Cerebellum (tissue), 4 donors: ENCODE measurements at places on chromosomes 7 and 10. TPM values are rescaled to one million over a fixed set of nuclear protein-coding genes. Genes with fewer than 3 reads are reported as not detected.

Gene CNNM1
- 6.3 TPM for total RNA-seq

Gene TRIM73
- total RNA-seq = 8.5 TPM

Gene AOAH
- total RNA-seq = 3.4 TPM

Gene CYP2C19
- 0.36 TPM for total RNA-seq

Gene OR2A5
- total RNA-seq = not detected

Gene ASAH2
- 1.5 TPM for total RNA-seq

Gene THNSL1
- 11.4 TPM for total RNA-seq

Gene CYP2W1
- total RNA-seq = not detected

Gene AKR1C4
- total RNA-seq = not detected

Gene VGF
- 21.2 TPM for total RNA-seq
